ENCODE measurements at places on chromosomes 16 and 17.

GRCh38 chr16:4864728-4865127 is 17.4 kb downstream of the UBN1 start:
- no peak for DNase-seq

GRCh38 chr17:40548982-40549685 is 16.1 kb downstream of the CCR7 start:
- DNase-seq: no peak

- no peak for DNase-seq
These were observed 200.3 kb downstream of the CYLD start for GRCh38 chr16:50942143-50942542.

DNA sequence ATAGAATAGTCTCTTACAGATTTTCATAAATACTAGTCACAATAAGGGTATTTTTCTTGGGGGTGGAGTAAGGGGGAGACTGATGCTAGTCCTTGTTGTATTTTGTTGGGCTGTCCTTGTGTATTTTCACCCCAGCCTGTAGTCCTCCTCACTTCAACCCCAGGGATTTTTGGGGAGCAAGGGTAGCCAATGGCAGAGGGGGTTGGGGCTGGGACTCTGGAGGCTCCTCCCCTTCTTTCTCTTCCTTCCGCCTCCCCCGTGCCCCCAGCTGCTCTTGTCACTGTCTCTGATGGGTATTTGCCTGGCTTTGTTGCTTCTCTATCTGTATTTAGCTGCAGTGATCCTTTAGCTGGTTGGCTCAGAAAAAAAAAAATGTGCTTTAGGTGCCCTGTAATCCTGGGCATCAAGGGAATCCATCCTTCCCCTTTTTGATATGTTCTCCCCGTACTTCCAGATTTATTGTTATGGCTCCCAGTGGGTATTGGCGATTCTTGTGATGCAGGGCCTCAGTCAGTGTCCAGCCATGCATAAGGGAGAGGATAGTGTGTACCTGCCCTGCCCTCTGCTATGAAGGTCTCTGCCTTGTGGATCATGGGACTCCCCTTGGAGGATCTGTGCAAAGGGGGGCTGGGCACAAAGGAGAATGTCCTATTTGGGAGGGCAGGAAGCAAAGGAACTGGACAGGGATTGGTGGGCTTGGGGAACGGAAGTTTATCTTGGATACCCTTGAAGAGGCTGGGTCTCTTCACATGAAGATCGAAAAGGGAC is 16.5 kb downstream of the SNF8 start:
- no peak for DNase-seq

DNA sequence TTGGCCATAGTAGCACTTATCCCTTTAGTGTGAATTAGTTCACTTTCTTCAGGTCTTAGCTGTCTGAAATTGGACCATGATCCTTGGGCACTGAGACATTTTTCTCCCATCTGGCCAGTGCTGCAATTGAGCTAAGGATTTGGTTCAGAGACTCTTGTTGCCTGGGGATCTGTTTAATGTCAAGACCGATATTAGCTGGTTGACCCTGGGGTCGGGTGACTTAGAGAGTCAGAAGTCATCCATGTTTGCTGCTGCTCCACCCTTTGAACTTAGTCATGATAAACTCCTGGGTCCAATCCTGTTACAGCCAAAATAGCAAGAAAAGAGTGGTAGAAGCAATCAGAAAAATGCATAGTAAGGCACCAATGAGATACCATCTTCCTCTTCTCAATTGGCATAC is 45.8 kb upstream of the TOX3 start:
- DNase-seq: no peak

DNA sequence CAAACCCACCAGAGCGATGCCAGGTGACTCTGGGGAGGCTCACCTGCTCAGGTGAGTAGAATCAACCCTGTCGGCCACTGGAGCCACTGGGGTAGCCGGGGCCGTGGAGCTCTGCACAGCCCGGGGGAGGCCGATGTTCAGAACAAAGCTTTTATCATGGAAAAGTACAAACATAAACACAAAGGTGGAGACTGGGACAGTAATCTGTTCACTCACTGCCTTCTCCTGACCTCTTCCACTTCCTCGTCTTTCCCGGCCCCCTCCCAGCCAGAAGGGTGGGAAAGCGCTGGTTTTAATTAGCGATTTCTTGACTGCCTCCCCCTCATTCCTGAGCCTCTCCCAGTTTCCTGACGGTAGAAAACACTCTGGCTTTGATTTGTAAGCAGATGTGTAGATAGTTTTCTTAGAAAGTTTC is 9.8 kb upstream of the TEX19 start:
- no peak for DNase-seq

DNA sequence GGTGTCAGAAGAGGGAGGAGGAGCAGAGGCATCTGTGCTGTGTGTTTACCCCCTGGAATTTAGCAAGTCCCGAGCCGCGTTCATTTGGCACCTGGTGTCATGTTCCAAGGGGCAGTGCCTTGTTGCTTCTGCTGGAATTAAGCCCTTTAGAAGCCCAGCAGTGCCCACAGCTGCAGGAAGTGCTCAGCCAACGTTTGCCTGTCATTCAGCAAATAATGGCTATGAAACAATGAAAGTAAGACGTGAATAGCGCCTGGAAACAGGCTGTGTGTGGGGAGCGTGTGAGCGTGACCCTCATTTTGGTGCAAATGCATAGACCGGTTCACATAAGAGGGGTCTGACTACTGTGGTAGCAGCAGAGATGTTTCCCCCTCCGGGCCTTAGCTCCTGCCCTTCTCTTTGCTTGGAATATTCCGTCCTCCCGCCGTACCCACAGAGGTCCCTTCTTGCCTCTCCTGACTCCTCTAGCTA is 5.8 kb upstream of the ATP2C2 start:
- DNase-seq: no peak

- DNase-seq: no peak
These were observed 13.3 kb upstream of the MRC2 start for GRCh38 chr17:62614142-62614541.

- no peak for DNase-seq
These were observed 48.9 kb upstream of the ASIC2 start for GRCh38 chr17:33342025-33342424.

DNA sequence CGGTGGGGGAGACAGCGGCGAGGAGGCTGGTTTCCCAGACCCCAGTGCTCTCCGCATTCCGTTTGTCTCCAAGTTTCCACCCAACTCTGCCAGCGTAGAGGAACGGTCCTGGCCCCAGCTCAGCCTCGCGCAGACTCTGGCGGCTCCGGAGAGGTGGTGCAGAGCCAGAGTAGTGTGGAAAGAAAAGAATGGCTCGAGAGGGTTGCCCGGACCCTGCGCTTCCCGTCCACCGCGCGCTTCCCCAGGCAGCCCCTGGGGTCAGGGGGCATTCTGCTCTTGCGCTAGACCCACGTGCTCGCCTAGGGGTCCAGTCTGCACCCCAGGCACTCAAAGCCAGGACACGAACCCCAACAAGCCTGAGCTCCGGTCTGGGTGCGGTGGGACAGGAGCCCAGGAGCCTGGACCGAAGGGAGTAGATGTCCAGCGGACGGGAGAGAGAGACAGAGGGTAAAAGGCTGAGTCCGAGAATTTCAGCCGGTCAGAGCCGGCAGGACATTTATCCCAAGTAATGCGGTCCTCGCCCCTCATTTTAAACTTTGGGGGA is 3.8 kb downstream of the PMP22 start:
- no peak for DNase-seq

GRCh38 chr17:72763981-72764380 is 328.5 kb downstream of the SLC39A11 start:
- DNase-seq: no peak

DNA sequence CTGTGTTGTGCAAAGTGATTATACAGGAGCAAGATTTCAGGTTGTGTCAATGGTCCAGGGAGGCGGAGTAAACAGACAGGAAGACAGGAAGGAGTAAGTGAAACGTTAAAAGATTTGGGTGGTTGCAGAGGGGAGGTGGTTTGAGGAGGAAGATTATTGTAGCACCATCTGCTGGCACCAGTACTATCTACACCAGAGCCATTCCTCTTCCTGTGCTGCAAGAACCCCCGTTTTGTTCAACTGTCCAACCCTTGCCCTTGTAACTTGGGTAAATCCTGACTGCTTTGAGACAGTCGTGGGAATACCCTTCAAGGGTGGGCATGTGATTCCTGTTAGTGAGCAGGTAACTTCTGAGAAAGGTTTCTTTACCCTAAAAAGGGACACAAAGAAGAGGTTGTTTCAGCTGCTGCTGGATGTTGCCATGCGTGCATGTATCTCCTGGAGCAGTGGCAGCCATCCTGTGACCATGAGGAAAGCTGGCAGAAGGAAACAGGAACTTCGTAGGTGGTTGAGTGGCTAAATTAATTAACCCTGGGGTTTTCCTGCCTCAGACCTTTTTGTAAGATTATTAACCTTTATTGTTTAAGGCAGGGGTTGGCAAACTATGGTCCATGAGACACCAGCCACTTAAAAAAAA is 124.1 kb downstream of the PRKCA start:
- no peak for DNase-seq

DNA sequence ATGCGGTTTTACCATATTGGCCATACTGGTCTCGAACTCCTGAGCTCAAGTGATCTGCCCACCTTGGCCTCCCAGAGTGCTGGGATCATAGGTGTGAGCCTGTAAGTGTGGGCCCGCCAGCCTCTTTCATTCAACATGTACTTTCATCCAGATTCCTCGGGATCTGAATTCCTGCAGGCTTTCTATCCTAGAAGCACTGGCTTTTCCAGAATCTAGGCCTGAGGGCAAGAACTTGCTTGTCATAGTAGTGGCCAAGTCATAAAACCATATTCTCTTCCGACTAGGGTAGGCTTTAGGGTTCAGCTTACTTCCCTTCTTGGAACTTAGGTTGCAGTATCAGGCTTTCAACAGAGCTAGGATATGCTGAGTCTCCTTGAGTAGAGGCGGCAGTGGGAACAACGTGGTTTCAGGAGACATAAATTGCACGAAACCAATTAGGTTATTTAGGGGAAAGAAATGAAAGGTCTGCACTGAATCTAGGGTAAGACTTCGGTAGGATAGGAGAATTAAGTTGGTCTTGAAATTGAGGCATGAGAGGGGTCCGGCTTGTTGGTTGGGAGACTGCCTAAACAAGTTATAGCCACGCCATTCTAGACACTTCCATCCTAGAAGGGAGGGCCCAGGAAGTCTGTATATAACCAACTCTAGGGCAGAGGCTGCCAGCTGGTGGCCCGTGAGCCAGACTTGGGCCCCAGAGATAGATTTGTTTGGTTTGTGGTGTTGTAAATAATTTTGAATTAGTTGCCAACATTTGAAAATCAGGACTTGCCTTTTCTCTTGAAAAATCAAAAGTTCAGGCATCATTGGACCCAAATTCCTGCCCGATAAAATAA is 15.6 kb downstream of the SLC7A6 start:
- no peak for DNase-seq

DNA sequence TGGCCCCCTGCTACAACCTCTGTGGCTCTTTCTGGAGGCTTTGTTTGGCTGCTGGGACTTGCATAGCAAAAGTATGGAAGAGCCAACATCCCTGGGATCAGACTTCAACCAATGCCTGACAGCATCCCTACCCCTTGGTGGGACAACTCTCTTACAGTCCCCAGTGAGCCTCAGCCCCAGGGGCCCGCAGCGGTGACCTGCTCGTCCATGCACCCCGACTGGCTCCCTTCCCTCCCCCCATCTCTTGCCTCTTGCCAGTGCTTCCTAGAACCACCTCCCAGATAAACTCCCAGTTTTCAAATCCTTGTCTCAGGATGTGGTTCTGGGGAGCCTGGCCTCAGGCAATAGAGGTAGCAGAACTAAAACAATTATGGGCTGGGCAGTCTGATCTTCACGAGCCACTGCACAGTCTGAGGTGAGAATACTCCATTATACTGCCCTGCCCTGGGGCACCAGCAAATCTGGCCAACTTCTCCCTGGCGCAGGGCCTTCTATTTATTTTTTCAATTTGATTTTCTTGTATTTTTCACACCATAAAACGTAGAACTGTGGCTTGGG is 86.6 kb upstream of the BRD7 start:
- no peak for DNase-seq

DNA sequence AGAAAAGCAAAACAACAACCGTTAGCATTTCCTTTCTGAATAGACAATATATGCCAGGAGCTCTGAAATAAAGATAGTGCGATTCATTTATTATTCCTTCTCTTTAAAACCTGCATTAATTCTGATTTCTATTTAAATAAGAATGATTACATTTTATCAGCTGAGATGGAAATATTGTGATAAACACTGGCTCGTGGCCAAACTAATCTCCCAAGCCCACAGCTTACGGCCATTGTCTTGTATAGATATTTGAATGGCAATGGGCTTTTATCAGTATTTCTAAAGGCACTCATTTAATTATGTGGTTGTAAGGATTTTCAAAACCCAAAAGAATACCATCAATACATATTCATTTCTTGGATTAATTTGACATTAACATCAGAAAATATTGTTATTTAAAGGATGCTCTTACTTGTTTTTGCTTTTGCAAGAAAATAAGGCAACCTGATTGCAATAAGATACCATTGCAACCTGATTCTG is 123.7 kb upstream of the IRX5 start:
- no peak for DNase-seq

- DNase-seq: no peak
These were observed 75.8 kb upstream of the METTL9 start for GRCh38 chr16:21523411-21524067.

- DNase-seq: no peak
These were observed 126.0 kb downstream of the ABCA8 start for GRCh38 chr17:68829211-68829610.

DNA sequence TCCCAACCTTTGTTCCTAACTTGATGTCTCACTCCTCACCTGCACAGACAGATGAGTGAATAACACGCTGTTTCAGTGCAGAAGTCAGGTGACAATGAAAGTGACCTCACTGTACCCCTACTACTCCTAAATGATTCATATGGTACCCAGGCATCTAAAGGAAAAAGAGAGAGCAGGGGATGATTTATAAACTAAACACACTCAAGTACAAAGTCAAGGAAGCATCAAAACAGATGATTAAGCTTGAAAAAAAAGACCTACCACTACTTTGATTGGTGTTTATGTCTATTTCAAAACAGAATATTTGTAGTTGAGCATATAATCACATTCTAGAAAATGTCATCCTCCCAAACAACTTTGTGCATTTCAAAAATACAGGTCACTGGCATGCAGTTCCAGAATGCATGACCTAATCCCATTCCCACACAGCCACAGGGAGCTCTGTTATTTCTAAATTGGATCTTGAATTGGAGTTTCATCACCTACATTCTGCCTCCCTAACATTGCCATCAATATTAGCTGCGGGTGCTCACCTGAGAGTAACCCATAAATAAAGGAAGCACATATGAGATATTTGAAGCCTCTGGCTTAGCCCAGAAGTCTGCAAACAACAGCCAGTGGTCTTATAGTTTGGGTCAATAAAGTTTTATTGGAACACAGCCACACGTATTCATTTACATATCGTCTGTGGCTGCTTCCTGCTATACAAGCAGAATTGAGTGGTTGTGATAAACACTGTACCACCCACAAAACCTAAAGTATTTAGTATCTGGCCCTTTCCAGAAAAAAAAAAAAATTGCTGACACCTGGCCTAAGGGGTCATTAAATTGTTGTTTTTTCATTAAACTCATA is 14.0 kb downstream of the HS3ST3A1 start:
- no peak for DNase-seq

GRCh38 chr17:78555746-78556401 is 21.3 kb downstream of the DNAH17 start:
- no peak for DNase-seq

DNA sequence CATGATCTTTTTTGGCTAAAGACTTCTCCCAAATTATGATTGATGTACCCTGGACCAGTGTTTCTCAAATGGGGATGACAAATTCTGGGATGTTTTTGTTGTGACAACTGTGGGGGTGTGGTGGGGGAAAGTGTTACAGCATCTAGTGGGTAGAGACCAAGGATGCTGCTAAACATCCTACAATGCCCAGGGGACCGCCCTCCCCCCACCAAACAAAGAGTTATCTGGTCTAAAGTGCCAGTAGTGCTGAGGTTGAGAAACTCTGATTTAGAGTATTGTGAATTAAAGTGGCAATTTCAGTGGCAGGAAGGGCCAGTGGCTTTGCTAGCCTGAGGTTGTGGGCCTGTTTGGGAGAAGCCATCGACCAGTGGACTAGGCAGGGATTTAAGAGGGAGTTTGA is 33.3 kb downstream of the SLC47A2 start:
- DNase-seq: no peak
